ENCODE measurements at places on chromosomes 1 and 21.

- DNase-seq = no peak
Observed at GRCh38 chr1:91798241-91798648, 87.7 kb downstream of the TGFBR3 start.

GRCh38 chr21:38777531-38777930, 28.2 kb upstream of the ETS2 start:
- peak; percentile 18 for DNase-seq

DNA sequence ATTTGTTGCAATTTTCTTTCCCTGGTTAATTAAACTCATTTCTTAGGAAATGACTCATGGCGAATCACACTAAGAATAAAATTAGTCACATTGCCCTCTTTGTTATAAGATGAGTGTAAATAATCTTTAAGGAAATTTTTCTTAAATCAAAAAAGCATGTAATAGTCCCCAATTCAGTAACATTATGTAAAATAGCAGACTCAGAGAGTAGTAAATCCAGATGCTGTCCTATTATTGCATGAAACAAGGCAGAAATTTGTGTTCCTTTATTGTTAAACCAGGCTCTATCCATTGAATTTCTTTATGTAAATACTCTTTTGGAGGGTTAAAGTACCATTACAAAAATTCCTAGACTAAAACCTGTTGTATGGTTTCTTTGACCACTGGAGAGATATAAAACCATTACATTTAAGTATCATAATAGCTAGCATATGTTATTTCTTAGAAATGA, 154.5 kb upstream of the C1orf87 start:
- DNase-seq = no peak

DNA sequence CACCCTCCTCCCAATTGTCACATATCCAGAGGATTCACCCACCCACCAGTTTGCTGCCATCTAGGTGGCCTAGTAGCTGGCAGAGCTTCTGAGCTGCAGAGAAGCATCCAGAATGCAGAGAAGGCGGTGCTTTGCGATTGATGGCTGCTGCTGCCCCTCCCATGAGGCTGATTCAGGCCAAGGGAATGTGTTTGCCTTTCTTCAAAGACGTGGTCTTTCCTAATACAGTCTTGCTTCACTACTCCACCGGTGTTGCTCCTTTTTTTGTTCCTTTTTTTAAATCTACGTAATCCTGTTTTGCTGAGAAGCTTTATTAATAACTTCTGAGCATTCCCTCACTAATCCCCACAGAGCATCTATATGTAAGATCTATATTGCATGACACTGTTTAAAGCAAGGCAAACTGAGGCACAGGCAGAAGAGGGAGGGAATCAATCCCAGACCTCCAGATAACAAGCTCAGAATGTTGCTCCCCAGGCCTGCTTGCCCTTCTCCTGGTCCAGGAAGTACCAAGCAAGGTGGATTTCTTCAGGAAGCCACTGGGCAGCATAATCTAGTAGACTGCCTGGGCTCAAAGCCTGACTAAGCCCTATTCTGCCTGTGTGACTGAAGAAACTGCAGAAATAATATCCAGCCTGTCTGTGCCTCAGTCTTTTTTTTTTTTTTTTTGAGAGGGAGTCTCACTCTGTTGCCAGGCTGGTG, 275.5 kb upstream of the FMN2 start:
- DNase-seq = no peak

DNA sequence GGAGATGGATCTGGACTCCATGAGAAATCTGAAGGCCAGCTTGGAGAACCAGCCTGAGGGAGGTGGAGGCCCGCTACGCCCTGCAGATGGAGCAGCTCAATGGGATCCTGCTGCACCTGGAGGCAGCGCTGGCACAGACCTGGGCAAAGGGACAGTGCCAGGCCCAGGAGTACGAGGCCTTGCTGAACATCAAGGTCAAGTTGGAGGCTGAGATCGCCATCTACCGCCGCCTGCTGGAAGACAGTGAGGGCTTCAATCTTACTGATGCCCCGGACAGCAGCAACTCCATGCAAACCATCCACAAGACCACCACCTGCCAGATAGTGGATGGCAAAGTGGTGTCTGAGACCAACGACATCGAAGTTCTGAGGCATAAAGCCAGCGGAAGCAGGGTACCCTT, 601.5 kb upstream of the ZP4 start:
- DNase-seq = no peak

DNA sequence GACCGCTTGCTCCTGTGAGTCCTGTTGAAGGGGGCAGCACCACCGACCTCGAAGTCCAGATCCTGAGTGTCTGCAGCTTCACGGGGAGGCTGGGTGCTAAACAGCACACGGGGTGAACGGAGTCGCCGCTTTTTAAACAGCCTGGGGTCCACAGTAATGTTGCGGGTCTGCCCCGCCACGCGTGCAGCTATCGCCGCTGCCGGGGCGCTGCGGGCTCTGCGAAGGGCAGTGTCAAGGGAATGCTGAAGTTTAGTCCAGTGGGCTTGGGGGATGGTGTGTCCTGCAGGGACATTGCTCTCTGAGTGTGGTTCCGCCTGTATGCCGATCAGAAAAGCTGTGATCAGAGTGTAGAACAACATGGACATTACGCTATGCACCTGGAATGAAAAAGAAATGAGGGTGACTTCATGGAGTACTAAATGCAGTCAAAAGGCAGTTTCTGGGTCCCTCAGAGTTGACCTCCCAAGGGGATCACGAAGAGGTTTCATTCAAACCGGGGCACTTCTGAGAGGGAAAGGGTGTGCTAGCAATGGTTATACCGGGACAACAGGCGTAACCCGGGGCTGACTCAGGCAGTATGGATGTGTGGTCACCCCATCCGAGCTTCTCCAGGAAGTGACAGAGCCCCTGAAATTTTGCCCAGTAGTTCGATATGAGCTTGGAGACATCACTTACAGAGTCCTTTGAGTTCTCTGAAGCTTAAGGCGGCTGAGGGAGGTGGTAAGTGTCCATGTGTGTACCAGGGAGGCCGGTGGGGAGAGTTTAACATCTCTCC, 51.4 kb downstream of the NGF start:
- no peak for DNase-seq

GRCh38 chr1:1630191-1630964, 1.6 kb upstream of the MMP23B start:
- DNase-seq = peak; percentile 97

GRCh38 chr1:191579019-191579418, 579.2 kb upstream of the RGS18 start:
- no peak for DNase-seq

DNA sequence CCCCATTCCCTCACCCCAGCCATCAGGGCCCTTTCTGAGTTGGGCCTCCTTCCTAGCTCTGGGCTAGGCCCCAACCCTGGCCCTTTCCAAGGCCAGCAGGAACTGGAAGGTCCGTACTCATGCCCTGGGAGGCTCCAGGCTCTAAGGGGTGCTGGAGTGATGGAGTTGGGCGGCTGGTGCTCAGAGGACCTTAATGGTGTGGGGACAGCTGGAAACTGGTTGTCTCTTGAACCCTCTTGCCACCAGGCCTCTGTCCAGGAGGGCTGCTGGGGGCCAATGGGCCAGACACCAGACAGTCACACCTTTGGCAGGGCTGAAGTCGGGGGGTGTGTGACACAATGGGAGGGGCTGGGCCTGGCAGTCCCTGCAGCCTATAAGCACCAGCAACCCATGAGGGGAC, 9.2 kb upstream of the PADI1 start:
- no peak for DNase-seq

GRCh38 chr1:63368131-63368530, 704 bp downstream of the ALG6 start:
- DNase-seq = no peak

DNA sequence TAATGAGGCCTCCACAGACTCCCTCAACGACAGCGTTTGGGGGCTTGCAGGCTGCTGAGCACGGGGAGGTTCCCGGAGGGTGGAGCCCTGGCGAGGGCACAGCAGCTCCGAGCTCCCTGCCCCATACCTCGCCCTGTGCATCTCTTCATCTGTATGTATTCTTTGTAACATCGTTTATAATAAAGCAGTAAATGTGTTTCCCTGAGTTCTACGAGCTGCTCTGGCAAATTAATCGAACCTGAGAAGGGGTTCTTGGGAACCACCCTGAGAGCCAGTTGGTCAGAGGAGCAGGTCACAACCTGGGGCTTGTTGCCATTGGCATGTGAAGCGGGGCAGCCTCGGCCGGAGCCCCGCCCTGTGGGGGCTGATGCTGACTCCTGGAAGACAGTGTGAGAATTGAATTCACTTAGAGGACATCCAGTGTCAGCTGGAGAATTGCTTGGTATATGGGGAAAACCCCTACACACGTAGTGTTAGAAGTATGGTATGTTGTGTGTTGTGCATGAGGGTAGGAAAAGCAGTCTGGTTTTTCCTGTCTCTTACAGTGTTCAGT, 11.5 kb downstream of the SLC37A1 start:
- no peak for DNase-seq

DNA sequence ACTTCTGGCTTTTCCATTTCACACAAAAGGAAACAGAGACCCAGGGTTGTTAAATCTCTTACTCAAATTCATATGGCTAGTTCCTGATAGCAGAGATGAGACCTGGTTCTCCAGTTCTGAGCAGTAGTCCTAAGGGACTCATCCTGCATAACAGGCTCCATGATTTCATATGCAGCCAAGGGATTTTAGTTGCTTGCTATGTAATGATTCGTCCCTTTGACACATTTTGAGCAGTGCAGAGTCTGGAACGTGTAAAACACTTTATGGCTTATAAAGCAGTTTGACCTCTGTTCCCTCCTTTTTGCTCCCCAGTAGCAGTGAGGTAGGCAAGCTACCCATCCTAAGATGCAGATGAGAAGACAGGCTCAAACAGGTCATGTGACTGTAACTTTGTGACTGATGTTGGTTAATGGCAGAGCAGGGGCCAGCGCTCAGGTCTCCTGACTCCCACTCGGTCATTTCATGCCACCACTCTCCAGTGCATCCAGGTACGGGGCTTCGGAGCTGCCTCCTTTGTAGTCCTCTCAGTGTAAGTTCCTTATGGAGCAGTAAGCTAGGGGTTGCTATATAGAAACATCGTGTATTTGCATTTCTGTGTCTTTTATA, 24.2 kb downstream of the CC2D1B start:
- DNase-seq = no peak

All from CD4-positive, alpha-beta T cell treated with Interleukin-10 for 1 hour (primary cell).